Stimulated activated CD8-positive, alpha-beta memory T cell treated with anti-CD3 and anti-CD28 coated beads, Interleukin-4, amount 100 ng/mL, for 1 hour (primary cell): ENCODE measurements at places on chromosomes 11 and 22.

- DNase-seq, result no peak
These were observed 29.2 kb downstream of the RNF169 start for GRCh38 chr11:74777877-74778276.

DNA sequence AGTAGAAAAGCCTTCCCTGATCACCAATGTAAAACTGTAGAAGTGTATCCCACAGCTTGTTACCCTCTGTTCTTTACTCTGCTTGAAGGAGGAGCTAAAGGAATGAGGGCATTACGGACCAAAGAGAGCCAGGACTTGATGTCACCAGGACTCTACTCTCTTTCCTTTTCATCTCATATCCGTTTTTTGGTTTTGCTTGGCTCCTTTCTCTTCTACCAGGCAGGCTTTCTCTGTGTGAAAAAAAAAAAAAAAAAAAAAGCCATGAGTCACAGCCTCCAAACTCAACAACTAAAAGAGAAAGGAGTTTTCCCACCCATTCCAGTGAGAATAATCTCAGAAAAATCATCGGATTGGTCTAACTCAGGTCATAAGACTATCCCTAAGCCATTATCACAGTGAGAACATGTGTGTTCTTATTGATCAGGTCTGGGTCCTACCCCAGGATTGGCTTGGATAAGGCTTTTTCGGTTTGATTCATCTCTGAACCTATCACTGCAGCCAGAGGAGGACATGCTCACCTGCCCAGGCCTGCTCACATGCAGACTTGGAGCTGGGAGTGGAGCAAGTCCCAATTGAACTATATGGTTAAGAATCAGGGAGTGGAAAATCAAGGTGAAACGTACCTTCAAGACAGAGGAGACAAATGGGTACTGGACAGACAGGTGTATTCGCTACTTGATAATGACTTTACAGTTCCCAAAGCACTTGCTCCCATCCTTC lies 19.4 kb upstream of the LRRC55 start:
- DNase-seq, result no peak

GRCh38 chr11:80315200-80315599 lies 874.4 kb upstream of the TENM4 start:
- DNase-seq, result no peak

GRCh38 chr11:71504531-71504930 lies 22.5 kb upstream of the KRTAP5-7 start:
- DNase-seq, result no peak

- no peak for DNase-seq
These were observed 60.2 kb downstream of the FLRT1 start for GRCh38 chr11:64095949-64096348.

DNA sequence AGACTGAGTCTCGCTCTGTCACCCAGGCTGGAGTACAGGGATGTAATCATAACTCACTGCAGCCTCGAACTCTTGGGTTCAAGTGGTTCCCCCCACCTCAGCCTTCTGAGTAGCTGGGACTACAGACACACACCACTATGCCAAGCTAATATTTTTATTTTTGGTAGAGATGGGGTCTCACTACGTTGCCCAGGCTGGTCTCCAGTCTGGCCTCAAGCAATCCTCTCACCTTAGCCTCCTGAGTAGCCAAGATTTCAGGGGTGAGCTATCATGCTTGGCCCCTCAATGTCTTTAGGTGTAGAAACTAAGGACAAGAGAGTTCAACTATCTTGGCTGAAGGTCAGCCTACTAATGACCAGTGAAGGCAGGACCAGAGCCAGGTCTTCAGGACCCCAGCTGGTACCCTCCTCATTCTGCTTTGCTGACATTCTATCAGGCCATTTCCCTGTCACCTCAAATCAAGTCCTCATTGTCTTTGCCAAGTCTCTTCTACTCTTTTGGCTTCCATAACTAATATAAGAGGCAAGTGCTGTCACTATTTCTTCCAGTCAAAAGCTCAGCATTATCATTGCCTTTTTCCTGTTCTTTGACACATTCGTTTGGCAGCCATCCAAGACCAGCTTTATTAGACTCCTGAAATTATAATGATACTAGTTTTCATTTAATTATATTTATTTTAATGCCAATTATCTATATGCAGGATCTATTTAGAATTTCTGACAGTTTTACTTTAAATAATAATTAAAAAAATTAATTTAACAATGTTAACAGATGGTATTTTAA lies 264.2 kb upstream of the PITPNB start:
- DNase-seq, result no peak
